Activated CD4-positive, alpha-beta T cell treated with anti-CD3 and anti-CD28 coated beads, Interleukin-2, Interleukin-6, amounts not matched to agents 100 ng/mL and 50 ng/mL, durations not matched to agents 16 hours and 8 hours (primary cell): ENCODE measurements at places on chromosomes 11 and 22.

GRCh38 chr11:1854132-1854948, 1.5 kb downstream of the LSP1 start:
- peak; percentile 40 for DNase-seq

GRCh38 chr11:102172127-102172848, 62.0 kb downstream of the YAP1 start:
- DNase-seq, result no peak

DNA sequence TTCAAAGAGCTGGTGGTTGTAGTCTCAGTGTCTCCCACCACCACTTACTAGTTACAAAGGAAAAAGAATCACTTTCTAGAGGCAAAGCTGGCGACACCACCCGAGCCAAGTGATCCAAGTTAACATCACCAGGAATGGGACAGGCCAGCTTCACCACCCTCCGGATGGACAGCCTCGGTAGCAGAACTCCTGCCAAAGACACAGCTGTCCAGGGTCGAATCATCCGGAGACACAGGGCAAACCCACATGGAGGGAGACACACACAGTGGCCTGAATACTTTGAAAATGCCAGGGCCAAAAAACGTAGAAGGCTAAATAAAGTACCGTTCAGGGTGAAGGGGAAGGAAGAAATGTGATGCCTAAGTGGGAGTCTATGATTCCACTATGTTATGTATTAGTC, 33.1 kb downstream of the KCNQ1 start:
- DNase-seq, result no peak

GRCh38 chr22:30883586-30884145, 84.9 kb downstream of the MORC2 start:
- no peak for DNase-seq

DNA sequence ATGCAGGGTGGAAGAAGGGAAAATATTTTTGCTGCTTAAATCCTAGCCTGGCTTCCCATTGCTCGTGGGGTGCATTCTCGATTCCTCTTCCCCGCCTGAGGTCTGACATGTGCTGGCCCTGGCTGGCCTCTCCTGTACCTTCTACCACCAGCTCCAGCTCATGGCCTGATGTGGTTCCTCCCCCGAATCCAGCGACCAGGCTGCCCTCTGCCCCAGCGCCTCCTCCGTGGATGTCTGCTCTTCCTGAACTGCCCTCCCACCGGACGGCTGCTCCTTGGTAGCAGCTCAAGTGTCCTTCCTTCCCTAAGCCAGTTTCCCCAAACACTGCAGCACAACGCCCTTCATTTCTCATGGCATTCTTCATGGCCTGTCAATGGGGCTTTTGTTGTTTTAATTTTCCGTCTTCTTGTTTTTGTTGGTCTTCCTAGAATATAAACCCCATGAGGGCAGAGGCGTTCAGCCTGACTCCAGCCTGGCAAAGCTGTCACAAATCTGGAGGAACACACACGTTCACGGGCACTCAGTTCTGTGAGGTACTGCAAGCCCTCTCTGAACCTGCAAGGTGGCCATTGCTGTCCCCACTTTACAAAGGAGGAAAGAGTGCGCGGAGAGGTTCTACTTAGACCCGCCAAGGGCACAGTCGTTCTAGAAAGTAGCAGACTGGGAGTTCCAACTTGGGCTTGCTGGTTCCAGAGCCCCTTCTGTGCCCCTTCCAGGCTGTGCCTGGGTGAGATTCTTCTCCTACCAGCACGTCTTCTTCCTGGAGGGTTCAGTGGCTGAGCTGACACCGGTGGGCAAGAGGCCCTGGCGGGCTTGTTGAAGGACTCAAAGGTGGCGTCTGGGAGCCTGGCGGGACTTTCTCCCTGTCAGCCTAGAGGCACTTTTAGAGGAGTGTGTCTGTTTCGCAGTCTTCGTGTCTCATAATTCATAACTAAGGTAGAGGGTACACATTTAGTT, 953 bp upstream of the LRP5 start:
- no peak for DNase-seq

- no peak for DNase-seq
Measured at GRCh38 chr11:34313099-34313517, 44.7 kb downstream of the ABTB2 start.

DNA sequence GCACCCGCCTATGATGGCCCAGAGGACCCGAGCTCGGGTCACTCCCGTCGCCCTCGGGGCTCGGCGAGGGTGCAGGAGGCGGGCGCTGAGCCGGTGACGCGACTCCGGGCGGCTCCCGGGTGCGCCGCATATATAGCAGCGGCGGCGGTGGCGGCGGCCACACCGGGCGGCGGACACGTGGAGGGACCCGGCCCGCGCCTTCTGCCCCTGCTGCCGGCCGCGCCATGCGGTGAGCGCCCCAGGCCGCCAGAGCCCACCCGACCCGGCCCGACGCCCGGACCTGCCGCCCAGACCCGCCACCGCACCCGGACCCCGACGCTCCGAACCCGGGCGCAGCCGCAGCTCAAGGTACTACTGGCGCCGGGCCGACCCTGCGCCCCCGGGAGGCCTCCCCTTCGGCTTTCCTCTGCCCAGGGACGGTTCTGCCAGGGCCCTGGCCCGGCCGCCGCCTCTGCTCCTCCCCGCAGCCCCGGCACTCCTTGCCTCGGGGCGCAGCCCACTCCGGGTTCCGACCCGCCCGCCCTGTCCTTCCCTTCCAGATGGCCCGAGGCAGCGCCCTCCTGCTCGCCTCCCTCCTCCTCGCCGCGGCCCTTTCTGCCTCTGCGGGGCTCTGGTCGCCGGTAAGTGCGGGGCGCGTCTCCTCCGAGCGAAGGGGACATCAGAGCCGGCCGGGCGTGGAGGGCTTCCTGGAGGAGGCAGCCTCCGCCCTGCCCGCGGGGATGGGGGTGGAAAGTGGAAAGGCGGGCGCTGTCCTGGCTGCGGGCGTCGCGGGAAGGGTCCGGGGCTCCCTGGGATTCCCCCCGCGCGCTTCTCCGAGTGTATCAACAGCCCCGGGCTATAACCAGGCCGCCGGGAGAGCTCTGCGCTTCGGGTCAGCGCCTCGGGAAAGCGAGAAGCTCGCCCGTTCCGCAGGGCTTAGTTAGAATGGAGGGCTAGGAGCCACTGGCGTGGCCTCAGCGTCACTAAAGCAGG, at the start of gene GAL:
Gene GAL (plus strand): TSS at position 160 of the 972 bp plus-strand sequence. CDS start 380 bp downstream, at position 540.
- DNase-seq, result no peak

GRCh38 chr22:46084943-46085827, 65.1 kb upstream of the PPARA start:
- DNase-seq, result no peak

GRCh38 chr11:118771547-118772288, 19.2 kb downstream of the DDX6 start:
- no peak for DNase-seq

GRCh38 chr22:22035203-22035602, 52.6 kb upstream of the TOP3B start:
- DNase-seq, result no peak

- no peak for DNase-seq
Measured at GRCh38 chr11:115761817-115762216, 257.6 kb upstream of the CADM1 start.

DNA sequence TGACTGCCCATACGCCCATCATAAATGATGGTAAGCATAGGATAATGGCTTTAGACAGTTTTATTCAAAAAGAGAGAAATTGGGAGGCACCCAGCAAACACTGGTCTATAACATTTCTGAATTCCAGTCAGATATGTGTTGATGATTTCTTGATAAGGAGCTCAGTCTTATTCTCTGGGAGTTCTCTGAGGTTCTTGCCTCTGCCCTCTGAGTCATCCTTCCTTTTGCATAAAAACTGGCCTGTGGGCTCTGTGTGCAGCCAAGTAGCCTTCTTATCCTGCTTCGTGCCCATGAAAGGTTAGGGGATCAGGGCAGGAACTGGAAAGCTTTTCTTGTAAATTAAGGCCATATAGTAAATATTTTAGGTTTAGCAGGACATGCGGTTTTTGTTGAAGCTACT, 48.9 kb downstream of the FAR1 start:
- no peak for DNase-seq

DNA sequence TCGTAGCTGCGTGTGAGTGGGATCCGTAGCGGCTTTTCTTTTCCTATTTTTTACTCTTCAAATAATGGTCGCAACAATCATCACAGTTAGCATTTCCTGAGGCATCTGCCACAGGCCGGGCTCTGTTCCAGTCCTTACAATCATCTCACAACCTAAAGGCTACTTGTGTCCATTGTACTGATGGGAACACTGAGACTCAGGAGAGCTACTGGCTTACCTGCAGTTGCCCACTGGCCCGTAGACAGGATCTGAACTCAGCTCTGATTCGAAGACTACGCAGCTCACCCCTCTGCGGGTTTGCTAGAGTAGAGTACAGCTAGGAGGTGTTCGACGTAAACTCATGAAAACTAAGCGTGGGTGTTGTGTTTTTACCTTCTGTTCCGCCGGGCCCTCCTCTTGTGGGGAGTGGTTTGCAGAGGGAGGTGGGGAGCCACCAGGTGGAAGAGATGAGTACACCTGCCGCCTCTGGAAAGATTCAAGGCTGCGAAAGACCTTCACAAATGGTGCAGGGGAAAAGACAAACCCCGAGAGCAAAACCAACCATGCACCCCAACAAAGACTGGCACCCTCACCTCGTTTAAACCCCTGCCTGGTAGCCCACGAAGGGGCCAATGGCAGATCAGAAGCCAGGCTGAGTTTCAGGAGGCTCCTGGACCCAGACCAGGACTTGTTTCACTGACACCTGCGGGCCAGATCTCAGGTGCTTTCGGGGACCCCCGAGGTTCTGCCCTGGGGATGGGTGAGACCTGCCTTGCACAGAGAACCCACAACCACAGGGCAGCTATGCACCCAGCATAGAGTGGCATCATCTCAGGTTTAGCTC, 18.3 kb upstream of the RFPL3 start:
- no peak for DNase-seq

GRCh38 chr11:76155500-76156227, 50.6 kb downstream of the WNT11 start:
- no peak for DNase-seq

DNA sequence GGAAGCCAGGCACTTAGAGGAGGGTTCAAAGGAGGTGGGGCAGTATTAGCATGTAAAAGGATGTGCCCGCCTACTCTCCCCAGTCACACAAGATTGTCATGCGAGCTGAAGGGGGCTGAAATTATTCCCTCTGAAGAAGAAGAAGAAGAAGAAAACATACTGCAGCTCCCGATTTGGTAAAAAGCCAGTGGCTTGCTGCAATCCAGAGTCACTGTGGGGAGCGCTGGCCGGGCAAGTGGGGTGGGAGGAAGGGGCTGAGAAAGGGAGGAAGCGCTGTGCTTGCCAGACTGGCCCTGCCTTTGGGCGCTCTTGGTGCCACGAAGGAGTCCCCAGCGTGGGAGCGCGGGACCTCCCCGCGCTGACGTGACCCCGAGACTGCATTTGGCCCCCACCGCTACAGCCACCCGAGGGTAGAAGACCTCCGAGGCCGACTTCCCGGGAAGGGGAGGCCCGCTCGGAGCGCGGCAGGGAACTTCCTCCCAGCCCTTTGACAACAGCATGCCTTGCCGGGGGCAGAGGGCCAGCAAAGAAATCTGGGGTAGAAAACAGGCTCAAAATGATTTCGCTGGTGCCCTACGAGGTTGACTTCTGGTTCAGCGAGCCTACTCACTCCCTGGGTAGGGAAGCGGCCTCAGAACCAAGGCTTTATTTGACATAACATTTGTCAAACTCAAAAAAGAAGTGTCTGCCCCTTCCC, 906.3 kb downstream of the DLG2 start:
- no peak for DNase-seq

DNA sequence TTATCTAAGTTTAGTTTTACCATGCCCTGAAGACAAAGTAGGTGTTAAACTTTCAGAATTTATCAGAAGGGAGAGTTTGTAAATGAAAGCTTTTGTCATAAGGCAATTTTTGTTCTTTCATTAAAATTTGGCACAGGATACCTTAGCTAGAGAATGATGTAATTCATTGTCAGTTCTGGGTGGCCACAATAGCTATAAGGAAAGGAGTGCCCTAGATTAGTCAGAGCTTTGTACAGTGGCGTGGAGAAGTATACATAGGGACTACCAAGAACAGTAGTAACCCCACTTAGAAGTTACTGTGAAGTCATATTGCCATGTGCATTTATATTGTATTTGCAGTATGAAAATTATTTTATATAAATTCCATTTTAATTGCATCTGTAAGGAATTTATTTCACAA, 126.3 kb upstream of the CARD18 start:
- peak; percentile 7 for DNase-seq

GRCh38 chr11:8067567-8067928, 13.5 kb upstream of the TUB start:
- no peak for DNase-seq

- DNase-seq, result no peak
Measured at GRCh38 chr11:128574576-128575011, 12.8 kb downstream of the ETS1 start.
